ENCODE measurements at places on chromosomes 6 and 20.
A peak's percentile ranks its signal among the peaks of the same experiment; 100 is the strongest.

DNA sequence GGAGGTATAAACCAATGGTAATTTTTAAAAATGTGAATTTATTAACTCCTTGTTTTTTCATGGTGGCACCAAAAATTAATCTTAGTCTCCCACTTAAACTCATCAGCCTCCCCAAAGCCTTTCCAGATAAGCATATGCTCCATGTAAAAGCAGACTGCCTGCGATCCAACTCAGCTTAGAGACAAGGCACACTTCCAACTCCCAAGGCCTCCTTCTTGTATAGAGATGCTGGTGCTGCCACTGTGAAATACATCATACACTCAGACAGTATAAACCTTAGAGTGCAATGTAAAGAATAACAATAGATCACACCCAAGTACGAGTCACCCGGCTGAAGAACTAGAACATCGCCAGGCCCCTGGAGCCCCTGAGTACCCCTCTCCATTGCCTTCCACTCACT, 2.0 kb downstream of the ANKRD6 start:
- DNase-seq = no peak

DNA sequence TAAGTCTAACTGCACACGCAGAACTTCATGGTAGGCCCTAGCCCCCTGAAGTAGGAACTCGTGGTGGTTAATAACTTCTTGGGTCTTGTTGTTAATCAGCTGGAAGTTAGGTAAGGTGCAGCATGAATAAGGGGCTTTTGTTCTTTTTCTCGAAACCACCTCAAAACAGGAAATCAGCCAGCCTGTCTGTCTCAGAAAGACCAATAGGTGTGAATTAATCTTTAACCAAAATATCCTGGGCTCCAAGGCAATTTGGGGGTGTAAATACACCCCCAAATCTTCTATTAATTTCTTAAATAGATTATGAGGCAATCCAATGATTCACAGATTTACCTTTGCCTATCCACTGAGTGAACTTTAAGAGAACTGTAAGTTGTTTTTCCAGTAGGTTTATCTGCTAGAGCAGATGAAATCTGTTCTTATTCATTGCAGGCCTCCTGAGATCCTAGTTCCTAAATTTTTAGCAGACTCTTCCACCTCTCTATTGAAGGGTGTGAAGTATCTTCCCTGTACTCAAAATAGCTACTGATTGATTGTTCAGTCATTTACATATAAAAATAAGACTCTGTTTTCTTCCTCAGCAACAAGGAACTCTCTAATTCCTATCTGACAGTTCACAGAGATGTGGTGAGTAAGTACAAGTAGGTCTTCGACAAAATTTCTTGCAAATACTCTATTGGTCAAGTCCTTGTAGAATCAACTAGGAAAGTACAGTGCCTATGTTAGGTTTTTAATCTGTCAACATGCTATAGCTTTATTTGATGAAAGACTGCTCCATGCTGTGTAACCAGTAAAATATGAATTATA, 427.1 kb upstream of the NOX3 start:
- DNase-seq = no peak

- no peak for DNase-seq
Observed at GRCh38 chr20:32823737-32824588, 4.2 kb downstream of the MAPRE1 start.

GRCh38 chr6:158442306-158442705, 117.6 kb upstream of the TMEM181 start:
- no peak for DNase-seq

GRCh38 chr20:24135781-24136180, 147.2 kb upstream of the GGTLC1 start:
- no peak for DNase-seq

DNA sequence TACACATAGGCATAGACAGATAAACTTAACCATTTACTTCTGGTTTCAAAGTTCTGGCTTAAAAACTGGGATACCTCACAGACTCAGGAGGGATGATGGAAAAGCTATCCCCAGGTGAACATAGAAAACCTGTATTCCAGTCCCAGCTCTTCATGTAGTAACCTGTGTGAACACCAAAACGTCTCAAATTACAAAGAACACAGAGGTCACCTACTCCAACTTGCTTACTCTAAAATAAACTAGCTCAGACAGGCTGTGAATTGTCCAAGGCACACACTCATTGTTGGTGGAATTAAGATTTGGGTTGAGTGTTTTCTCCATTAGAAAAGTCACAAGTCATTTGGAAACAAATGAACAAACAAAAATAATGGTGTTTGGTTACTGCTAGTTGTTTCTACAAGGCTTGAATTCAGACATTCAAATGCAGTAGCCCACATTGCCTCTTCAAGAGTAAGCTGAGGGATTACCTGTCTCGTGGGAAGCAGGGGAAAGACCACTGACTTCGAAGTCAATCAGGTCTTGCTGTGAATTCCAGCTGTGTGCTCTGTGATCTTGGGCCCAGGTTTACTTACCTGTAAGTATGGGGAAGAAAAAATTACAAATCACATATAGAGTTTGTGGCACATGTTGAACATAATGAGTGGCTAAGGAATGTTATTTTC, 48.2 kb upstream of the LRRC1 start:
- no peak for DNase-seq

GRCh38 chr6:50707652-50708300, 5.5 kb upstream of the TFAP2D start:
- DNase-seq = no peak

DNA sequence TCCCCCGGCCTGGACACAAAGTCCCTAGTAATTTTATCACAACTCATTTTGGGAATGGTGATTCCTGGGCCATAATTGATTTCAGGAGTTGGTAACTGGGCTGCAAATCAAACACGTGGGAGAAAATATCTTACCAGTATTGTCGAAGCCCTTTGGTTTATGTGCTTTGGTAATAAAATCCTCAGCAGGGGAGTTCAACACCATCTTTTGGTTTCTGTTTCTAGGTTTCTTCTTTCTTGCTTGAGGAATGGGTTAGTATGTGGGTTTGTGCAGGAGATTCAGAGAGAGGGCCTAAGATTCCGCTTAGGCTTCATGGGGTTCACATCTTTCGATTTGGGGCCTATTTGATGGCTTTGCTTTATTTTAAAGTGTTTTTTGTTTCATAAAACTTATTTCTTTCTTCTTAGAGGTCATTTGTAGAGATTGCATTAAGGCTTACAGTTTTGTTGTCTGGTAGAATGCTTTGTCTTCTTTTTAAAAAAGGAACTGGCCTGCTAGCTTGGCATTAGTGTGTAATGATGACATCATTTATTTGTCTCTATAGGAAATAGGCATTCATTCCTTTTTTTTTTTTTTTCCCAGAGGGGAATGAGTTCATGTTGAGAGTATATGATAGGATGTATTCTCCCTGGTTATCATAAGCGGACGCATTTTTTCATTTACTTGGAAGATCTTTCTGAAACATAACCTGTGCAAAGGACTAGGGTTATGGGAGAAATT, 45.8 kb downstream of the CYP24A1 start:
- no peak for DNase-seq

DNA sequence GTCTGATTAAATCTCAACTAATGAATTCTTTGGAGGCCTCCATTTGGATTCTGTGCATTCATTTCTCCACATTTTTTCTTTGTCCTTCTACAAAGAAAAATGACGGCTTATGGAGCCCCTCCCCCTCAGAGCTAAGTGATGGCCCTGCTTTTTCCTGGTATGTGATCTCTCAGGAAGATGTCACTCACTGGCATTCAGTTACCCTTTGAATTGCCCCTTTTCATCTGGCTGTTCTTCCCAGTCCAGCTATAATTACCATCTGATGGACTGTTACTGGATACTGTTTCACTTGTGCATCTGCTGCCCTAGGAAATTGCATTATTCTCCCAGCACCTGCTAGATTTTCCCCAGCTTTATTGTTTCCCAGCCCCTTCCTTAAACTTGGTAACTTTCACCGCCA, 151.9 kb downstream of the CFAP61 start:
- no peak for DNase-seq

DNA sequence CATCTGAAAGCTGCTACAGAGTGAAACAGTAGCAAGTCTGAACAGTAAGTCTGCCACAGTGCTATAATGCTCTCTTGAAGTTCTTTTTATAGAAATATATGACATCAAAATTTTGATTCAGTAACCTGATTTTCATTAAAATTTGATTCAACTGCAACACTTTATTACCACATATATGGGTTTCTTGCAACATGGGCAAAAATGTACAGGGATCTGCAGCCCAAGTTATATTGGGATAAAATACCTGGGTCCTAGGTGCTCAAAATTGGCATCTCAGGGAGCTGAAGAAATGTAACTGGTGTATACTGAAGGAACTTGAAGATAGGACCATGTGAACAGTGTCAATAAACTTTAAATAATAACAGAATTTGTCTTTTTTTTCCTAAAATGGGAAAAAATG, 10.8 kb downstream of the ROMO1 start:
- DNase-seq = no peak

- DNase-seq = no peak
Observed at GRCh38 chr6:79719248-79719960, 88.3 kb downstream of the SH3BGRL2 start.

DNA sequence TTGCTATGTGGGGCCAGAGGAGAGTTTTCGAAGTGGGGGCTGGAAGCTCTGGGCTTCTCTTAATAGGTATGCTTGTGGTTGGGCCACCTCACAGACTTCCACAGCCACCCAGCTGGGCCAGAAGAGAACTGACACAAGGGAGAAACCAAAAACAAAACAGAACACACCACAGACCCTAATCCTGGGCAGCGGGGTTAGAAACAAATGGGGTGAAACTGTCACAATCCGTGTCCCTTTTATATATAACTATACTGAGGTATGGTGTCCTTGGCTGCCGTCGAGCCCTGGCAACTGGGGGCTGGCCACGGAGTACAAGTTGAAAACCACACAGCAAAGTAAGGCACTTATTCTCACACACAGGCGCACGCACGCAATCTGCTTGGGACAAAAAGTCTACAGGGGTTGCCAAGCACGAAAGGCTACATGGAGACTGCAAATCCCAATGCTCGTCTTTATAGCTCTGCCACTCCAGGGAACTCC, 78.3 kb downstream of the TRAM2 start:
- no peak for DNase-seq

GRCh38 chr20:57699395-57699794, 10.4 kb downstream of the PMEPA1 start:
- no peak for DNase-seq

- no peak for DNase-seq
Observed at GRCh38 chr6:82380566-82381185, 17.1 kb downstream of the TPBG start.

- no peak for DNase-seq
Observed at GRCh38 chr6:37256692-37257319, 766 bp upstream of the TBC1D22B start.

- DNase-seq = peak; percentile 43
Observed at GRCh38 chr6:35311390-35312075, 13.9 kb downstream of the DEF6 start.

DNA sequence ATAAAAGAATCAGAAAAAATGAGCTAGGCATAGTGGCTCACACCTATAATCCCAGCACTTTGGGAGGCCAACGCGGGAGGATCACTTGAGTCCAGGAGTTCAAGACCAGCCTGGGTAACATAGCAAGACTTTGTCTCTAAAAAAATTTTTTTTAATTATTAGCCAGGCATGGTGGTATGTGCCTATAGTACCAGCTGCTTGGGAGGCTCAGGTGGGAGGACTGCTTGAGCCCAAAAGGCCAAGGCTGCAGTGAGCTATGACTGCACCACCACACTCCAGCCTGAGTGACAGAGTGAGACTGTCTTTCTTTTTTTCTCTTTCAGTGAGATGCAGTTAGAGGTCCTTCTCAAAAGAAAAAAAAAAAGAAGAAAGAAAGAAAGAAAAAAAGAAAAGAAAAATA, 8.5 kb upstream of the SNRPC start:
- DNase-seq = no peak

GRCh38 chr20:34165018-34165619, 53.1 kb upstream of the EIF2S2 start:
- no peak for DNase-seq

DNA sequence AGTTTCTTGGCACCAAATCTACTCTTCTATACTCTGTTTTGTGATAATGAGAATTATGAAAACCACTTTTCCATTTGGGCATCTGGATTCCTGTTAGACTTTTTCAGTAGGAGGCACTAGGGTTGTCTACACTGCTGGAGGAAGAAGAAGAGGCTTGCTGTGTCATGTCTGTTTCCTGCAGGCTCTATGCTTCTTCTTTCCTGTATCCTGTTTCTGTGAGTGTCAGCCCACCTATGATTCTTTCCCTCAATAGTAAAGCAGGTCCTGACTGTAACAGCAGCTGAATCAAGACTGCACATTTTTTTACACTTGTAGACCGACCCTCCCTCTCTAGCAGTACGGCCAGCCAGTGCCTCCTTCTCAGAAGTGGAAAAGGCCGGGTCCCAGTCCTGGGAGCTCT, 603.9 kb downstream of the HDGFL1 start:
- no peak for DNase-seq

DNA sequence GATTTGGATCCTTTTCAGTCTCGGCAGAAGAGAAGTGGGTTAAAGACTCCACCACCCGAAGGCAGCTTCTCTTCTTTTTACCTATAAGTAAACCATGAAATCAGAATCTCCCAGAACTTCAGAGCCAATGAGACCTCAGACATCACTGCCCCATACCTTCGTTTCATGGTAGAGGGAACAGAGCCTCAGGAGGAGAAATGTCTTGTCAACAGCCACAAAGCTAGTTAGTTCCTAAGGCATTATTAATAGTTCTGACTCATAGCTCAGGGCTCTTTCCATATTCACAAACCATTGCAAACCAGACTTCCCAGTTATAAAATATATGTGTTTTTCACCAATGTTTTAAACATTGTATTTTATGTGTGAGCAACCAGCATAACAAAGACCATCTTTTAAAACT, 118.7 kb upstream of the RIPOR2 start:
- no peak for DNase-seq

GRCh38 chr6:139546106-139546472, 171.6 kb upstream of the CITED2 start:
- no peak for DNase-seq

GRCh38 chr6:84685983-84686584, 78.3 kb downstream of the TBX18 start:
- no peak for DNase-seq

DNA sequence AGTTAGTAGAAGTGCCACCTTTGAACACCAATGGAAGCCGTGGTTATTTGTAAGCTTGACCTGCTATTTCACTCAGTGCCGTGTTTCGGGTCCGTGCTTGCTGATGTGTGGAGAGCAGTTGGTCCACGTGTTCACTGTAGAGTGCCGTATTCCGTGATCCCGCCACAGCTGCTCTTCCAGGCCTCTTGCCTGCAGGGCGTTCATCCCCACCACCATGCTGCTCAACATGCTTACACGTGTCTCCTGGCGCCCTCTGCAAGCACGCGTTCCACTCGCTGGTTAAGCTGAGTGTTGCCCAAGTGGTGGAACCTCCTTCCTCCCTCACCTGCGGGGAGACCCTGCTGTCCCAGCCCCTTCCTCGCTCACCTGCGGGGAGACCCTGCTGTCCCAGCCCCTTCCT, 28.0 kb upstream of the DACT2 start:
- DNase-seq = no peak

All from activated CD4-positive, alpha-beta T cell treated with anti-CD3 and anti-CD28 coated beads for 4 hours (primary cell).